SK-N-SH (cell line): ENCODE measurements at places on chromosomes 2 and 18.
A peak's percentile ranks its signal among the peaks of the same experiment; 100 is the strongest.

- no peak for DNase-seq
These were observed 125.9 kb downstream of the GPD2 start for GRCh38 chr2:156562124-156562523.

DNA sequence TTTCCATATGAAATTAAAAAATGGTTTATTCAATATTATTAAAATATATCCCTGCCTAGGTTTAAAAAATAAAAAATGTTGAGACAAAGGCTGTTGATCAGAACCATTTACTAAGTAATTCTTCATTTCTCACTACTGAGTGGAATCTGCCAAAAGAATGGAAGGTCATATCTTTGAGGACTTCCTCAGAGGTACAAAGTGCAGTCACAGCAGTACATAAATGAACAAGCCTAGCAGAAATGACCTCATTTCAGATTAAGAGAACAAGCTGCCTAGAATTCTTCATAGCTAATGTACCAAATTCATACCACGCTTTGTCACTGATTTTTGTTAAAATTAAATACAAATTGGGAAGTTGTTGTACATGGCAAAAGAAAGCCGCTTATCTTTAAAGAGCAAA is 318.9 kb upstream of the TFPI start:
- no peak for DNase-seq

- DNase-seq = no peak
These were observed 264.4 kb upstream of the REV1 start for GRCh38 chr2:99754210-99754609.

DNA sequence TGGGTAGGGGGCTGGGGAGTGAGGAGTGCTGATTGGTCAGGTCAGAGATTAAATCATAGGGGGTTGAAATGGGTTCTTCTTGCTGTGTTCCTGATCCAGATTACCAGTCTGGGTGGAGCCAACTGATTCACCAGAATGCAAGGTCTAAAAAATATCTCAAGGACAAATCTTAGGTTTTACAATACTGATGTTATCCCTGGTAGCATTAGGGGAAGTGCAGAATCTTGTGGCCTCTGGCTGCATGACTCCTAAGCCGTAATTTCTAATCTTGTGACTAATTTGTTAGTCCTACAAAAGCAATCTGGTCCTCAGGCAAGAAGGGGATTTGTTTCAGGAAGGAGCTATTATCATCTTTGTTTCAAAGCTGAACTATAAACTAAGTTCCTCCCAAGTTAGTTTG is 289.2 kb upstream of the KYNU start:
- no peak for DNase-seq

DNA sequence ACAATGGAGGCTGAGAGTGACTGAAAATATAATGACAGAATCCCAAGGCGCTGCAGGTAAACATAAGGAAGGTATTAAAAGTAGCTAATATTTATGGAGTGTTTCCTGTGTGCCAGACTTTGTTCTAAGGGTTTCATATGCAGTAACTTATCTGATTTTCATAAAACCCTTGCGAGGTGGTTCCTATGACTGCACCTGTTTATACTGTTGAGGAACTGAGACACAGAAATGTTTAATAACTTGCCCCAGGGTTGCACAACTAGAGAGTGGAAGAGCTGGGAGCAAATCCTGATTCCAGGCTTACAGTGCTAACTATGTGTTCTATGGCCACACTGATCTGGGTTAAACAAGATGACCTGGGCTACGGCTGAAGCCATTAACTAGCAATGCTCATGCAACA is 2.4 kb downstream of the SP110 start:
- DNase-seq = no peak

DNA sequence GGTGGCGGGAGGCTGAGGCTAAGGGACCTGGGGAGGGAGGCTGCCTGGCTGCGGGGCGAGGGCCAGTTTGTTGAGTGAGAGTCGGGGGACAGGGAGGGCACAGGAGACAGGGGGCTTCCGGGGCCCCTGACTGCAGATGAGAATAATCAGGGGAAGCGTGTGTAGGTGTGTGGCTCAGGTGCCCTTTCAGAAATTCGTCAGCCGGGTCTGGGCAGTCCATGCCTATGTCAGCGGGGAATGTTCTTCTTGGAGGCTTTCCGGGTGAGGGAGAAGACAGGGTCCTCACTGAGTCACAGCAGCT is 52.3 kb upstream of the OTOF start:
- DNase-seq = no peak

DNA sequence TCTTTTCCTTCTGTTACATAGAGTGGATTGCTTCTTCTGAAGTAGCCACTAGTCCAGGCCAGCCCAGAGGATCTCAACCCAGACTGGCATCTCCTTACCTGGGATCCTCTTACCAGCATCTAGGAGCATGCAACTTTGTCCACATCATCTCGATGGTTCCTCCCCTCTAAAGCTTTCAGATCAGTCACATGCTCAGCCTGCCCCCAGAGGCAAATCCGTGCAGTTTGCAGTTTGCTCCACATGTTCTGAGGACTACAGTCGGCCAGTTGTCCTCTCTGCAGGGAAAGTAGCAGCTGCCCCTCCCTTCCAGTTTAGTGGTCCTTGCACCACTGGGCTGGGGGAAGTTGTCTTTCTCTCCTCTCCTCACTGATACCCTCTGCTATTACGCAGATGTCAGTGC is 259.8 kb upstream of the APCDD1 start:
- DNase-seq = no peak

GRCh38 chr2:223108351-223109050 is 56.5 kb downstream of the KCNE4 start:
- DNase-seq = no peak

GRCh38 chr2:46276642-46277041 is 20.6 kb upstream of the EPAS1 start:
- DNase-seq = no peak

DNA sequence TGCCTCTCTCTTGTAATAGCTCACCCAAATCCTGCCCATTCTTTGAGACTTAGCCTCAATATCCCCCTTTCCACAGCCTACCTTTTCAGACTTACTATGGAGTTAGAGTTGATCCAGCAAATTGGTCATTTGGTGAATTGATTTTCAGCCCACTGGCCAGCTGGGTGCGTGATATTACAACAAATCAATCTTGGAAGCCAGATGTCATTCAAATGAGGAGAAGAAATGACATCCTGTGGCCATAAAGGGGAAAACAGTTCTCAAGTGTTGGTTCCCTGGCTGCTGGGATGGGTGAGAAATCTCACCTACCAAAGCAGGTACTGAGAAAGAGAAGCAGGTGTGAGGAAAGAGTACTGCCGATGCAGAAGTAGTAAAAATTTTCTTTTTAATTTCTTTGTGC is 36.7 kb upstream of the FOXI3 start:
- no peak for DNase-seq

DNA sequence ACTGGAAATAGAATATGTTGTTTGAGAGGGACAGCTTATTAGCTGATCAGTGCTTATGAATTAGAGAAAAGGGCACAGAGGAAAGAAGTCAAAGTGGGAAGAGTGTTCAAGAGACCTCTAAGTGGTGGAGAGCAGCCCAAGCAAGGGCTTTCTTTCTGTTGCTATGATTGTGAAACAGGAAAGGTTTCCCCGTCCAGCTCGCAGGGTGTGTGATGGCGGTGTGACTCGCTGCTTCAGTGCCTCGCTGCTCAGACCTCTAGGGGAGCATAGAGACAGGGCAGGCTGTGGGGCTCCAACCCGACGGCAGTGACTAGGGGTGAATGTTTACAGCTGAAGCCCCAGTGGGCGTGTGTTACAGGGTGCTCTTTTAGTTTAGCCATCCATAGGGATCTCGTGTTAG is 166.5 kb upstream of the COPS8 start:
- no peak for DNase-seq

DNA sequence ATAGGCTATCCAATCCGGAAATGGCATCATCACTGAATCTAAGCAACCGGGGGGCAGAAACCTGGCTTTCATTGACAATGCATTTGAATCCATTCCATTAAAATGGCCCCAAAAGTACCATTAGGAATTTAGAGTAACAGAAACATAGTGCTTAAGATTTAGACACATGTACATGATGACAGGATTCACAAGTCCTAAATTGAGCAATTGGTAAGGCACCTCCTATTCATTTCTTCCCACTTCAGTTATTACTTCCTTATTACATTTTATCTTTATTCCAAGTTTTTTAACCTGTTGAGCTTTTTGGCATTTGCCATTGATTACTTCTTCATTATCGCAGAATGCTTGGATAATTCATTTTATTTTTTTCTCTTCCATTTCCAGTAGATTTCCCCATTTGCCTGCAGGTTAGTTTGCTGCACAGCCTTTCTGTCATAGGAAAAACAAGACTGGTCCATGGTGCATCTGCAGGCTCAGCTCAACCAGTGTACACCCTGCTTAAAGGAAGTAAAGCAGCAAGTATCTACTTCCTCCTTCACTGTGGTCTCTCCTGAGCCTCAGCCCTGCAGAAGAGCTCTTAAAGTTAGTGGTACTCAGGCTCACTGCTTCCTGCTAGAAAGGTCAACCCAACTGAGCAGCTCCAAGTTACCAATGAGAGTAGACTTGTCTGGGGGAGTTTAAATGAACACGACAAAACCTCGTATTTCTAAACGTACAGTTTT is 89.2 kb downstream of the DOCK10 start:
- no peak for DNase-seq

DNA sequence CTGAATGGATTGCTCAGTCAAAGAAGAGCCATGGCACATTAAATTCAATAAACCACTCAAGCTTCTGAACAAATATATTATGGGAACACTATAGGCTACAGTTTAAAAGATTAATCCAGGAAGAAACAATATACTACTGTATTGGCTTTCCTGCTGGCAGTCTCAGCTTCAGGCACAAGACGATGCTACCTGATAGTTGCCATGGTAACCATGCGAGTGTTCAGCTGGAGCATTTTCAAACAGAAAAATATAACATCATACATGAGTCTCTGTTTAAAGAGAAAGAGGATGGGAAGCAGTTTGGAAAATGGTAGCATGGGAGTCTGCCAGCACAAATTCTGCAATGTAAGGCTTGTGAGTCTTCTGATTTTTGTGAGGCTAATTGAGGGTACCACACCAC is 65.9 kb upstream of the CPO start:
- peak; percentile 54 for DNase-seq

GRCh38 chr2:32427672-32428610 is 71.1 kb downstream of the BIRC6 start:
- DNase-seq = peak; percentile 29

DNA sequence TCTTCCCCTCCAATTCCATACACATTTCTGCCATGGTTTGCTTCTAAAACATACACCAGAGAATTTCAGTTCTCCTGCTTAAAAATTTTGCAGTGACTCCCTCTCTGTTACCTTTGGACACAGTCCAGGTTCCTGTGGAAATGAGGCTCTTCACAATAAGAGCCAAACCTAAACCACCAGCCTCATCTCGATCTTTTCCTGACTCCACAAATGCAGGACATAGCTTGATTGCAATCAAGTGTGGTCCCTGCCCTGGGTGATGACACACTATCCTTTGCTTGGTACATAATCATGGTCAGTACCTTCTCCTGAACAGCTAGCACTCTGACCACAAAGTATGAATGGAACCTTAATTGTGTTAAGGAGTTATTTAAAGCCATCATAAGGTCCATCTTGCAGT is 134.9 kb upstream of the CHAC2 start:
- DNase-seq = no peak

DNA sequence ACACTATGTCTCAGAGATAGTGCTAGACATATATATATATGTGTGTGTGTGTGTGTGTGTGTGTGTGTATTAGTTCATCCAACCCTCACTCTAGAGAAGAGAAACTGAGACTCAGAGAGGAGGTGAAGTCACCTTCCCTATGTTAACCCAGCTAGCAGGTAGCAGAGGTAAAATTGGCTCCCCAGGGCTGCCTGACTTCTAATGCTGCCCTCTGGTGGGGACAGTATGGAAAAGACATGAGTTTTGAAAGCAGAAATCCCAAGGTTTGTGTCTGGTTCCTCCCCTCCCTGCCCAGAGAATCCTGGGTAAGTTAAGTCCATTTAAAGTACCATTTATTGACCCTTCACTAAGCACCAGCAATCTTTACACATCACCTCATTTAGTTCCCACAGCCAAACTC is 137.7 kb downstream of the THNSL2 start:
- peak; percentile 43 for DNase-seq

DNA sequence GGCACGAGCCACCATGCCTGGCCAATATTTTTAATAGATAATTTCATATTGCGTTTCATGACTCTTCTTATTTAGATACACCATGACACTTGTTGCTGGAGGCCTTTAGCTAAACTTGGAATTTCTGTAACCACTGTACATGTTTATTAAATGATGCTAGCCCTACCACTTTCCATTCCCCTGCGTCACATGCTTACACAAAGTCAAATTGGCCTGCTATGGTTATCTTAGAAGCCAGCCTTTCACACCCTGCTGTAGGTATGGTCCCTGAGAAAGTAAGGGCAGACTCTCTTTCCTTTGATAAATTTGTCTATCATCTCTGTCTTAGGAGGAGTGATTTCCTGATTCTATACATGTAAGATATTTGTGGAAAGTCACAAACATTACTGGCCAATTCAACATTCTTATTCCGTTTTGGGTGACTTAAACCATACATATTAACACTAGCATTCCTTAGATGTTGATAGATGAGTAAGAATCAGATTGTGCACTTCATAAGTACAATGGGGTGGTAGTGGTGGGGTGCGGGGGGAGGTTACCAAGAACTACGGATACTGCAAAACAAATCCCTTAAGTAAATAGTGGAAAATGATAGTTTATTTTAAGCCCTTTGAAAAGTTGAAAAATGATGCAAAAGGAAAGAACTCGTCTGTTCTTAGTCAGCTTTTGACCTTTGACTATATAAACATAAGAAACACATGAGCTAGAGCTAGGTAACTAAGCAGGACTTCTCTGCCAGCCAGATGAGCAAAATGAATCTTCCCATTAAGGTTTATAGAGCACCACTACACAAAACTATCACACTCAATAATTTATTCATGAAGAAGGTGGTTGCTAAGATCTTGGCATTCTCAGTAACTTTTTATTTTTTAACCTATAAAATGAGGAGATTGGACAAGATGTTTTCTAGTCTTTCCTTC is 7.9 kb upstream of the NDUFV2 start:
- no peak for DNase-seq

DNA sequence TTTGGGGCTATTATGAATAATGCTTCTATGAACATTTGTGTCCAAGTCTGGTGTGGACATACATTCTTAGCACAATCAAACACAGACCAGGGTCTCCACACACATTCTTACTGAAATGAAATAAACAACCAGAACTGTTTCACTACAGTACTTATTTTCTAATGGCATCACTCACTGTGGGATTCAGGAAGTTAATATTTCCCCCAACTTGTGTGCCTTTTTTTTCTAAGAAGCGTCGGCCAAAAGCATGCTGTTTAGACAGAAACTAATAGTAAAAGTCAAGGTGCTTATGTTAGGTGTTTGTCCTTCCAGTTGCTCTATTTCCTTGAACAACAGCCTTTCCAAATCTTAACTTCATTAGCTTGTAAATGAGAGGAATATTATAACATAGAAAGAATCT is 117.6 kb downstream of the DOCK10 start:
- DNase-seq = no peak

GRCh38 chr2:44759823-44760222 is 181.7 kb upstream of the SIX3 start:
- DNase-seq = no peak

GRCh38 chr18:35455926-35456763 is 41.6 kb downstream of the INO80C start:
- no peak for DNase-seq

- no peak for DNase-seq
These were observed 146.9 kb downstream of the TTC32 start for GRCh38 chr2:19754907-19755306.

- DNase-seq = no peak
These were observed 110.8 kb downstream of the FMNL2 start for GRCh38 chr2:152445791-152446201.
